Neural crest cell (in vitro differentiated cells): ENCODE measurements at places on chromosomes 16 and 17.

- no peak for DNase-seq
Measured at GRCh38 chr16:19520861-19521331, 1.0 kb downstream of the GDE1 start.

DNA sequence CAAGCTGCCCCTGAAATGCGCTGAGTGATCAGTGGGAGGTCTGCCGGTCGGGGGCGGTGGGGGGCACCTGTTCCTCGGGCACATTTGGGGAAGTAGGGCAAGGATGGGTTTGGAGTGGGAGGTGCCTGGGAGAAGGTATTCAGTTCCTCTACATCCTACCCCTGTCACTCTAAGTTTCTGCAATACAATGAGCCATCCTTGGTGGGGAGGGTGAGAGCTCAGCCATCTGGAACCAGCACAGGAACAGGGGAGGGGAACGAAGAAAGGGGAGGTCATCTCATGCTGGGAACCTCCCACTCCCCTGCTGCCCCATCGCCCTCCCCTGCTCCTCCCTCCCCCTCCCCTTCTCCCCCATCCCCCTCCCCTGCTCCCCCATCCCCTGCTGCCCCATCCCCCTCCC lies 4.2 kb downstream of the DPH1 start:
- no peak for DNase-seq

DNA sequence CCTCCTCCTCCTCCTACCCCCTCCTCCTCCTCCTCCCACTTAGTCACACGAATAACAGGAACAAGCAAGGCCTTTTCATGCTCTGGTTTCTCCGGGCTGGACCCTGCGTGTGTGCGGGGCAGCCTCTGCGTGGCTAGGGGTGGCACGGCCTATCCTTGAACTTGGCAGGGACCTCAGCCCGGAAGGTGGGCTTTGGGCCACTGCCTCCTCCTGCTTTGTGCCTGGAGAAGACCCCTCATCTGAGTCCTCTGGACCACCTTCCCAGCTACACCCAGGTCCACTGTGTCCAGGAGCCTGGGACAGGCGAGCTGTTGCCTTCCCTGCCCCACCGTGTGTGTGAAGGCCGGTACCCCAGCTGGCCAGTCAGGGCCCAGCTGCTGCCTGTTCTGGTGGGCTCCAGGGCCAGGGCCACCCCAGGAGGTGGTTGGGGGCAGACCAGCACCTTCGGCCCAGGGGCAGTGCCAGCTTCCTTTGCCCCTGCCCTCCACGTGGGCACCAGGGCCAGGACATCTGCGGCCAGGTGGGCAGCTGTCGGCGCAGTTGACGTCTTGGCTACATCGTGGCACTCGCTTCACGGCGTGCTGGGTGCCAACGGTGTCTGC lies 35.4 kb downstream of the GINS2 start:
- DNase-seq: no peak

DNA sequence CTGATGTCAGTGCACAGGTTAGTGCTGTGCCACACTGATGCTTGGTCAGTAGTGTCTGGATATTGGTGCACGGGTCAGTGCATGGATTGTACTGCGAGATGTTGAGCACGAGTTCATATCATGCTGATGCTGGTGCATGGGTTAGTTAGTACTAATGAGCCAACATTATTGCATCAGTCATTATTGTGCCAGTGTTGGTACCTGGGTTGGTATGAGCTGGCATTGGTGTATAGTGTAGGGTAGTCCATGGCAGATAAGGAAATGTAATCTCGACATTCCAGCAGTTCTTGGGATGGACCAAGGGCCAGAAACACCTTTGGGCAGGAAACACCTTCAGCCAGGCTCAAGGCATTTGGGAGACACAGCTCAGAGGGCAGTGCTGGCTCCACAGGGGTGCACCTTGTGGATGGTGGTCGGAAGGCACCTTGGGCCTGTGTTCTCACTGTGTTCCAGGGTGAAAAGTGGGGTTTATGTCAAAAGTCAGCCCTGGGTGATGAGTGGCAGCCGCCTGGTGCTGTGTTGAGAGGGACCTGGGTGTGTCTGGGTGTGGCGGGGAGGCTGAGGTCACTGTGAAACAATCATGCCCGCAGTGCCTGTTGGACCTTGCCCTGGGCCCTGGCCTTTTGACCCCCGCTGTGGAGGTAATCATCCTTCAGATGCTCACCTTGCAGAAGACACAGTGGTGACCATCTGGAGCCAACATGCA lies 100.7 kb upstream of the ZNF469 start:
- no peak for DNase-seq
